Articular chondrocyte of knee joint (primary cell): ENCODE measurements at places on chromosomes 5 and 9. TPM values are rescaled to one million over a fixed set of nuclear protein-coding genes. Genes with fewer than 3 reads are reported as not detected.

PROB1 gene
- total RNA-seq, result 0.76 and 0.78 TPM in 2 replicates

ACOT12 gene
- total RNA-seq, result not detected in 2 replicates

PDCD1LG2 gene
- total RNA-seq, result 8.9 and 9.1 TPM in 2 replicates

LCN6 gene
- total RNA-seq, result not detected in 2 replicates

CD74 gene
- 2.0 and 5.9 TPM in 2 replicates for total RNA-seq

HAVCR2 gene
- total RNA-seq, result 0.26 and 0.43 TPM in 2 replicates

CREBRF gene
- 40.0 and 45.4 TPM in 2 replicates for total RNA-seq

CDO1 gene
- 22.3 and 25.9 TPM in 2 replicates for total RNA-seq

FOCAD gene
- total RNA-seq, result 58.1 and 77.6 TPM in 2 replicates

TUSC1 gene
- total RNA-seq, result 7.7 and 9.3 TPM in 2 replicates

FAM221B gene
- total RNA-seq, result not detected in 2 replicates

LCN1 gene
- not detected in 2 replicates for total RNA-seq

FYB1 gene
- 0.54 and 1.6 TPM in 2 replicates for total RNA-seq

PCDHGA5 gene
- 5.6 and 6.5 TPM in 2 replicates for total RNA-seq

REEP2 gene
- total RNA-seq, result 8.2 and 11.9 TPM in 2 replicates

GARNL3 gene
- total RNA-seq, result 8.2 and 10.7 TPM in 2 replicates

ISL1 gene
- total RNA-seq, result not detected in 2 replicates

C5orf58 gene
- not detected in 2 replicates for total RNA-seq

PCDHB8 gene
- 0.52 and 1.1 TPM in 2 replicates for total RNA-seq

C9 gene
- total RNA-seq, result 0.13 and 0.54 TPM in 2 replicates

BAAT gene
- not detected in 2 replicates for total RNA-seq

PTPRD gene
- 5.9 and 6.4 TPM in 2 replicates for total RNA-seq

GMCL2 gene
- not detected in 2 replicates for total RNA-seq
